ENCODE measurements at places on chromosomes 2 and 18.
A peak's percentile ranks its signal among the peaks of the same experiment; 100 is the strongest.

GRCh38 chr2:169892951-169893350, 65.7 kb downstream of the UBR3 start:
- no peak for DNase-seq

DNA sequence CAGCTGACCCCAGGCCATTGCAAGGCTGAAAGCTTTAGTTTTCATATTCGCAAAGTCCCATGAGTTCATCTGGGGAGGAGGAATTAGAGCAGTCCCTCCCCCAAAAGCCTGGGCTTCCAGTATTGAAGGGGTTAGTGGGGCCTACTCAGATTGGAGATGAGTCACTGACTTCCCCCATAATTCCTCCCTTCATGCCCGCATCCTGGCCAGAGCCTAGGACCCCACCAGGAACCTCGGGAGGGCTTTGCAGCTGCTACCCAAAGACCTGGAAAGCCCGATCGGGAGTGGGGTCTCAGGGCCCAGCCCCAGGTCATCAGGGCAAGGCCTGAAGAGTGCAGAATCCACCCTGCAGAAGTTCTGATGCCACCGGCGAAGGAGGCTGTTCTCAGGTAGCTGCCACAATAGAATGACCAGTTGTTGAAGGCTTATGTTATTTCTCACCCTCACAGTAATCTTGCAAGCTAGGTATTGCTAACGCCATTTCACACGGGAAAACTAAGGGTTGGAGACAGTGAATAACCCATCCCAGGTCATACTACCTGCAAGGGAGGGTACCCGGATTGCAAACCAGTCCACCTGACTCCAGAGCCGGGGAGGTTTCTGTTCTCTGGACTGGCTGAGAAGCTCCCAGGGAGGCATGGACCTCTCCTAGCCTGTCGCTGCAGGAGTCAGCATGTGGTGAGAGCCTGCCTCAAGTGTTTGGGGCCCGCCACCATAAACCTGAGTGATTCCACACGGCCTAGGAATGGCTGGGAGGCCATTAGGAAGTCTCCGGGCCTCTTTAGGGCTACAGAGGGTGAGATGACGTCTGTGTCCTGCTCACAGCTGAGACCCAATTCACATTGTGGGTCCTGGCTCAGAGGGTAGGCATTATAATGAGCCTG, 5.8 kb upstream of the ARID5A start:
- DNase-seq, result no peak

DNA sequence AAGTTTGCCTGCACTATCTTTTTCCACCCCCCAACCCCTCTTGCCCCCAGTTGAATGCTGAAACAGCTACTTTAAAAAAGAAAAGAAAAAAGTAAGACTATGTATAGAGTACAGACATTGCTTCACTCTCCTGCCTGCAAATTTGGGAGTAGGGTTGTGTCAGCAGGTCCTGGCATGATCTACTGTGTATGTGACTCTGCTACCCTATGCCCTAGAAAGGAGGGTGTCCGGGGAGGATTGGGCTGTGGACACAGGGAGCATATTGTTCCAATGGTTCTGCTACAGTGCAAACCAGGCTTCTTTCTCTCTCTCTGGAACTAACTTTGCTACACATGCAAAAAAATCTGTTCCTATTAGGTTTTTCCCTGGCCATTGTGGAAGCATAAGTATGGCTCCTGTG, 9.9 kb upstream of the ZEB2 start:
- DNase-seq, result no peak

DNA sequence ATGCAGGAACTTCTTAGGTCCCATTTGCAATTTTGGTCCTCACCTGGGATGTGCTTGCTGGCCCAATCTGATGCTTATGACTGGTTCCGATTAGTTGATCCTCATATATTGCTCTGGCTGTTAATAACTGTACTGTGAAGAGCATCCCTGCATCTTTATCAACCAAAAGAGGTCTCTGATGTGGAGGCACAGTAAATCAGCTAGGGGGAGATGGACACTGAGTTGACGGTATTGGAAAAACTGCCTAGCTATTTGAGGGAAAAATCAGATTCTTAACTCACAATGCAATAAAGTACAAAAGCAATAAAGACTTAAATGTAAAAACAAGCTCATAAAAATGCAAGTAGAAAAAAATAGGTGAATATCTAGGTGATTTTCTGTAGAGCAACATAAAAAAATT, 188.0 kb upstream of the TCF4 start:
- DNase-seq, result no peak

DNA sequence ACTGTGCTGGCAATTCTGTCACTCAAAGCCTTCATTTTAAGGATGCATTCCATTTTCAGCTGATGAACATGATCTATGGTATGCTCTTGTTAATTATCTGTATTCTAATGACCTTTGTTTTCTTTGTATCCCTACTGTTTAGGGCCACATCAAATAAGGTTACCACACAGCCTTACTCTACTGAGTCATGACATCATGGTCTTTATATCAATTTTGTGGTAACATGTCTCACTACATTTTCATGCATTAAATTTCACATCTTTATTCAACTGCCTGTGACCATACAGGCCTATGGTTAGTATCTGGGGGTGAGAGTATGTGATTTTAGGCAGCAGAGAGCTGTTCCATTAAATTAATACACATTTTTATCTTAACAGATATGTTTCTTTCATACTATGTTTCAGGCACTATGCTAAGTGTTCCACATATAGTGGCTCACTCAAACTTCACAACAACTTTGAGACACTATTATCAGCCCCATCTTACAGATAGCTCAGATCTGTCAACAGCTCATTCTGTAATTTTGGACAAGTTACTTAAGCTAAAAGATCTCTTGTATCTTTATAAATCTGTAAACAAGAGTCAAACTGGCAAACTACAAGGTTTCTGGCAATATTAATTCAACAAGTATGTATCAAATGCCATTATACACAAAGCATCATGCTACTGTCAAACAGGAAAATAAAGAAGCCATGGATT, 18.0 kb downstream of the LRPPRC start:
- DNase-seq, result no peak

DNA sequence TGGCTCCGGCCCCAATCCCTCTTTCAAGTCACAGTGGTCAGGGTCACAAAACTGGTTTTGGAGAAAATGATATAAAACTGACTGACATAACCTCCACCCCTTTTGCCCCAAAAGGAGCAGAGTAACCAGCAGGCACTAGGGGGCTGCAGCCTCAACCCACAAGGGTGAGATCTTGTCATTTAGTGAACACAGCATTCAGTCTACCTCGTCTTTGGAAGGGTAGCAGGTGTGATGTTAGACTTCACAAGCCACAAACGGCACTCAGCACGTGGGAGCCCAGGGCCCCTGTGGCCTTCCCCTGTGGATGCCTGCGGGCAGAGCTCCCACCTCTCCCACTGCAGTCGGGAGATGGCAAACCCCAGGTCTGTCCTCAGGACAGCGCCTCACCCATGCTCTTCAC, 372.1 kb upstream of the MYT1L start:
- no peak for DNase-seq

DNA sequence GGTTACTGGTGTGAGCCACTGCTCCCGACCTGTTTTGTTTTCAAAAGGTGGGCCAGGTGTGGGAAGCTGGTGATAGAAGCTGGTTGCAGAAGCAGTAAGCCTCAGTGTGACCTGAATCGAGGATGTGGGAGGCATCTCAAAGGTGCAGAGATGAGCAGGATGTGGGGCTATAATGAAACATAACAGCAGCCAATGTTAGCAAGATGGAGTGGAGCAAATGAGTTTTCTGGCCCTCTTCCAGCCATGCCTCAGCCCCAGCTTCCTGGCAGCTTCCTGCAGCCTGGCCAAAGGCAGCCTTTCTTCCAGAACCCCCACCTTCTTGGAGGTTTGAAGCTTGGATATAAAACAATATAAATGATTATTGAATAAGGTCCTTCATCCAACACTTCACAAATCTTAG, 184.8 kb downstream of the NCK2 start:
- no peak for DNase-seq

GRCh38 chr2:47510745-47511144, 107.8 kb downstream of the MSH2 start:
- DNase-seq, result no peak

GRCh38 chr18:65752625-65753325, 2.0 kb downstream of the CDH7 start:
- DNase-seq, result no peak

DNA sequence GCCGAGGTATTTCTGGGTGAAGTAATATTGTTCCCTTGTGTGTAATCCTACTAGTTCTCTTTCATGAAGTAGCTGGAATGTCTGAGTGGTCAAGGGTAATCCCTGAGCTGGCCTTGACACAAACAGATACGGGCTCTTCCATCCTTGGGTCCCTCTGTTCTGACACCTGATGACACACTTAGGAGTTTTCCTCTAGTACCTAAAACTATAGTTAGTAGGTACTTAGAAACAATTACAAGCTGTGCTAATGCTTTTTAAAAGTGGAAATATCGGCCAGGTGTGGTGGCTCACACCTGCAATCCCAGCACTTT, 59.2 kb upstream of the IL1R1 start:
- DNase-seq, result no peak

- no peak for DNase-seq
Measured at GRCh38 chr18:13446610-13447461, 228.3 kb downstream of the LDLRAD4 start.

DNA sequence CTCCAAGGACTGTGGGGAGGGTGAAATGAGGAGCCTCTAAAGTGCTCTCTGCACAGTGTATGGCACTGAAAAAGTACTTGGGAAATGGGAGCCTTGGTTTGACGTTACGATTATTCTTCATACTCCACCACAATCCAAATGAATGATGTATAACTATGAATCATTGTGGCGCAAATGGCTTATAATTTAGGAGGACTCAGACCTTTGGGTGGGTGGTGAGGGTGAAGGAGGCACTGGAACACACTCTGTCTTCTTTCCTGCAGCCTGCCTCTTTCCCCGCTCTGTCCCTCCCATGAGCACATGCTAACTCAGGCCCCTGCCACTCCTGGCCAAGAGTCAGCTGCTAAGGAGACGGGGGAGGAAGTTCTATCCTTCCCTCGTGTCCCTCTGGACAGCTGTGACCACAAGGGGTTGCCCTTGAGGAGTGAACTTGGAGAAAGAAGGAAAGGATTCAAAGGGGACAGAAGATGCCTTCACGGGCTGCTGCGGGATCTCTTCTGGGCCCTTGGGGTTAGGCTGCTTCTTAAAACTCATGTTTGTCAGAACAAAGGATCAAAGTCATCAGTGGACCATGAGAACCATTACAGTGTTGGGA, 36.5 kb downstream of the POLR1A start:
- DNase-seq, result no peak

GRCh38 chr2:39697454-39697853, 31.7 kb downstream of the TMEM178A start:
- no peak for DNase-seq

GRCh38 chr18:26482569-26482968, 65.8 kb downstream of the KCTD1 start:
- no peak for DNase-seq

GRCh38 chr18:36330435-36331052, 33.0 kb downstream of the FHOD3 start:
- DNase-seq, result no peak

DNA sequence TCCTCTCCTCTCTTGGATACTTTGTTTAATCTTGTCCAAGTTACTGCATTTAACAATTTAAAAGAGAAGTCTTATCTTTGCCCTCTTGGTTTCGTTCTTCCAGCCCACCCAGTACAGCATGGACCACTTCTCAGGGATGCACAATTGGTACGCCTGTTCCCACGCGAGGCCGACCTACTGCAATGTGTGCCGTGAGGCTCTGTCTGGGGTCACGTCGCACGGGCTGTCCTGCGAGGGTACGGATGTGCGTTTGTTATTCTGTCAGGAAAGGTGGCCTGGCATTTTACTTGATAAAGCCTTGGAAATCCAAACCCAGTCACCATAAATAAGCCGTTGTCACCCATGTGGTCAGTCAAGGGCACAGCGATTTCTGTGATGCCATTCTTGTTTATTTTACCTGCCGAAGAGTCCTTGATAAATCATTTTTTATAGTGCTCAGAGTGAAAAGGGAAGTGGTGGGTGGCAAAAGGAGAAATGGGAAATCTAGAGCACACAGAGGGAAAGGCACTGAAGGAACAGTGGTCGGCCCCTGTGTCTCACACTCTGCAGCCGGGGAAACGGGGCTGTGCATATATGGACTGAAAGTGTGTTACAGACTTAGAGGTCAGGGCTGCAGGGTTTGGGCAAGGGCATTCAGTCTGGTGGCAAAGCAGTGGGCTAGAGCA, 80.5 kb downstream of the DGKD start:
- no peak for DNase-seq

DNA sequence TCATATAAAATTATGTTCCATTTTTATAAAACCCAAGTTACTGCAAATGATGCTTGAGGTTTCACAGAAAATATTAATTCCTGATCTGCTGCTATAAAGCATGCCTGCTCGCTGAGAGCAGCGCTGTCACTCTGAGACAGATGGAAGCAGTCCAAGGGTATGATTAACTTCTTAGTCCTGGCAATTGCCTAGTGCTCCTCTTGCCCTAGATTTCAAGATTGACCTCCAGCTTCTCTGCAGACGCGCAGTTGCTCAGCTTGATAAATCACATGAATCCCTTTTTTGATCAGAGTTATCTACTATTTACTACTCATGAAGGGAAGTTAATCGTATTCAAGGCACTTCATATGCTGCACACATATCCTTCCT, 154.6 kb upstream of the REV1 start:
- DNase-seq, result no peak

DNA sequence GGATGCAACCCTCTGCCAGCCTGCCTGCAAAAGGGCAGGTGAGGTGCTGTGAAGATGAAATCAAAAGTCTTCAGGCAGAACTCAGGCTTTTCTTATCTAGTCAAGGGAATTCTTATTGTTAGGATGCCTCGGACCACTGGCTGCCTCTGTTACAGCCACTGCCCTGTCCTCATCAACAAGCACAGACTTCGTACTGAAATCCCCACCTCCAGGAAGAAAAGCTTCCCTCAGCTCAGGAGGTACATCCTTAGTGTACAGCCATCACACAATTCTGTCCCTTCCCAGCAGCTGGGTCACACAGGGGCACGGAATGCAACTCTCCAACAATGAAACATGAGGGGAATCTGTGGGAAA, 10.1 kb upstream of the RNU4ATAC start:
- no peak for DNase-seq

DNA sequence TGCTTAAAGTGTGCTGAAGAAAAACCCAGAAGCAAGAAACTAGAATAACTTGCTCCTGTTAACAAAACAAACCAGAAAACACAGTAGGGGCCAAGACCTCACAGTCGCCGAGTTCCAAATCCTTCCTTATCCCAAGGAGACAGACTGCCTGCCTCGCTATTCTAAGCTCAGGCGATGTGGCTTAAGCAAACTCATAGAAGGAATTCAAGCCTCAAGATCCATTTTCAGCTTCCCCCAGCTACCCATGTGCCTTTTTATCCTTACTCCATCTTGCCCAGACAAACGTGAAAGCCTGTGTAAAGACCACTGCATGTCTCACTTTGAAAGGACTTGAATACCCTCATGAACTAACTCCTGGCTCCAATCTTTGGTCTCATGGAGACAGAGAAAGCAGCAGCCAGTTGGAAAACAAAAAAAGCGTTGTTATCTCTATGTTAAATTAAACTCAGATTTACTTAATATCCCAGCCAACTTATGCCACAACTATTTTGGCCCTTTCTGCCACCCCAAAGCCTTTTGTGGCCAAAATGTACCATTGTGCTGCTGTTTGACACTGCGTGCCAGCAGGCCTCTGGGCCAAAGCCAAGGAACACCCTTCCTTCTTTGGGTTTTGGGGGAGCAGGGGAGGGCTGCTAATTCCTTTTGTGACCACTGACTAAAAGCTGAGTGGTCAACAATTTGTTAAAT, 123.2 kb upstream of the FZD5 start:
- DNase-seq, result no peak

GRCh38 chr18:74446178-74446577, 10.9 kb downstream of the DIPK1C start:
- DNase-seq, result no peak

- DNase-seq, result peak; percentile 85
Measured at GRCh38 chr2:173027181-173028128, 48.2 kb upstream of the MAP3K20 start.

GRCh38 chr2:101710471-101711318, 13.2 kb downstream of the MAP4K4 start:
- no peak for DNase-seq
